ENCODE measurements at places on chromosomes 1 and 21.

DNA sequence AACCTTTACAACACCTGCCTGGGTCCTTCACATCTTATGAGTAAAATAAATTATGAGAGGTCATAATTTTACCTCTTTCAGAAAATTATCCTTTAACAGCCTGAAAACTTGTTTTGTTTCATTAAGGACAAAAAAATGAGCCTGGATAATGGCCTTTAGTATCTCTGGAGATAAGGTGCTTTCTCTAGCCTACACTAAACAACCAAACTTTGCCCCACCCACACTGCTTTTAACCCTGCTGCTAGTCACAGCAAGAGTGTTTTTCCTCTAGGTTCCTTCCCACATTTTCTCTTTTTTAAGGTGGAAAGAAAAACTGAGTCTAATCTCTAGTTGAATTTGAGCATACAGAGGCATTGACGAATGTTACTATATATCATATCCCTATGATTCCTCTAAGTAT is 101.7 kb upstream of the KRTAP19-8 start:
- DNase-seq: no peak

DNA sequence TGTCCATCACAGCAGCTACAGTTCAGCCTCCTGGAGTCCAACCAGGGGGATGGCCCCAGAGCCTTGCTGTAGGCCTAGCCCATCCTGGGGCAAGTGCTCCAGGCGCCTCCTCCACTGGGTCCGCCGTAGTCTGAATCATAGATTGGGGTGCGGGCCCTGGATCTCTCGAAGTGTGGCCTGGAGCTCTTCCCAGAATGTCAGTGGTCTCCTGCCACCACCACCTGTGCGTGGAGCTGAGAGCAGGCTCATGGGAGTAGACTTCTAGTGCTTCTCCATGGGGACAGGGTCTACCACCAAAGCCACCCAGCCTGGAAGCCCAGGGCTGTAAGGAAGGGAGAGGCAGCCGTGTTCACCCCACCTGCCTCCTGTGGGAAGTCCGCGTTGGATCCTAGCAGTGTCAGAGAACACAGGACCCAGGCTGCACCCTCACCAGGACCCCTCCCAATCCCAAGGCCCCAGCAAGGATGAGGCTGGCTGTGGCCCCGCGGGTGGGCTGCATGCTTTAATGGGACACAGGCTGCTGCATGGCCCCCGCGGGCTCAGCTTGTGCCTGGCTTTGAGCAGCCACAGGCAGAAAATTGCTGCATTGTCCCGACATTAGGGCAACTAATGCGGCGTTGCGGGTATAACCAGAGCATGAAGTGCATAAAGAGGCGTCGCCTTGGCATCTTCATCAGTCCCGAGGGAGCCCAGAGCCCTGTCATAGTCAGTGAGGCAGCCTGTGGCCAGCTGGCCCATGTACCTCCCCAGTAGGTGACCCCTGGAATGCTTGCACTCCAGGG is 735 bp upstream of the HES3 start:
- DNase-seq: no peak

- no peak for DNase-seq
Measured at GRCh38 chr1:67755619-67756018, 70.6 kb downstream of the GADD45A start.

DNA sequence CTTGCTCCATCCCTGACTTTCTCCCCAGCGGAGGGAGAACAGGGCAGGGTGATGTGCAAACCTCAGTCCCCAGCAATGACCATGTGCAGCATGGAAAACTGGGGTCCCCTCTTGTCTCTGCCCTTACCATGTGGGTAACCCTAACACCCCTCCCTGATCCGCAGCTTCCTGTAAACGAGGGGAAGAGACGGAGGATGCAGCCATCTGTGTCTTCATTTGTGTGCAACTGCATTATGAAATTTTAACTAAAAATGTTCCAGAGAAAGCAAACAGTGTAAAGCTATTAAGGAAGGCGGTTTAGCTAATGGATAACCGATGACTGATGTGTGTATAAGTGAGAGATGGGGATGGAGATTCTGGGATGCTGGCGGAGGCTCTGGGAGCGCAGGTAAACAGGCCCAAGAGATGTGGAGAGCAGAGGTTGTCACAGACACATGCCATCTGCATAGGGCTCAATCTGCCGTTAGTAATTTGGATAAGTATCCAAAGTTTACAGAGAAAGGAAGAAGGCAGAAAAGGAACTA is 206.6 kb downstream of the DSCAM start:
- DNase-seq: no peak

DNA sequence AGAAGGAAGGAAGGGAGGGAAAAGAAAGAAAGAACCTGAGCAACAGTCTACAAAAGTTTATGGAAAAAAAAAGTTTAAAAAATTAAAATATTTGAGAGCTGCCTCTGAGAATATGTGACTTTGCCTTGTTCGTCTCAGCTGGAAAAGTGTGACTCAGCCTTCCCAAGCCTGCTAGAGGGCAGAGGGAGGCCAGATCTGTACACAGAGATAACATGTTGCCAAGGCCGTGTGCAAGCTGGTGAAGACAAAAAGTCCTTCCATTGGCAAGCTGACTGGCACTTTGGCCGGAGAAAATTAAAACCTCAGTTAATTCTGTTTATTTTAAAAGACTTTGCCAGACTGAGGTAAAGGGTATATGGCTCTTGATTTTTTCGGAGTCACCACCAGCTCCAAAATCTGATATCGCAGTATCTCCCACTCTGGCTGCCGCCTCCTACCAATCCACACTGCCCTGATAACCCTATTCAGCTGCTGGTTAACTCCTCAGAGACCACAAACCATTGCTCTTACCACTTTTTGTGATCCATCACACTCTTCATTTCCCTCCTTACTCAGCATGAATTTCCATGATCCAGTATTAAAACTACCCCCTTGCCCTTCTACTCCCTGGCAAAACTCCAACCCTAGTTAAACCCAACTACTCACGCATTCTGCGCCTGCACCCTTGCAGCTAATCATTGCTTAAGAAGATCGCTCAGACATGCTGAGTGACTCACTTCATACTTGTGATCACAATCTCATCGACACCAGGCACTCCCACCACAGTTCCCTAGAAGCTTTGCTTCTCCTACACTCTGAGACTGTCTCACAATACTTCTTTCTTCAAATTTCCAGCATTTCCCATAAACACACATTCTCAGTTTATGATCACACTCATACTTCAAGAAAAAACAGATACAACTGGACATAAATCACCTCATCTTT is 5.7 kb upstream of the PPP1R15B start:
- DNase-seq: peak; percentile 39

- DNase-seq: no peak
Measured at GRCh38 chr1:191065771-191066170, 588.1 kb upstream of the BRINP3 start.

- no peak for DNase-seq
Measured at GRCh38 chr1:89739844-89740216, 81.0 kb upstream of the LRRC8D start.
